ENCODE measurements at places on chromosomes 1 and 21. TPM values are rescaled to one million over a fixed set of nuclear protein-coding genes. Genes with fewer than 3 reads are reported as not detected.

KRTAP13-2 gene
- not detected for total RNA-seq

TRIM63 gene
- total RNA-seq: 123 TPM

HES5 gene
- total RNA-seq: 2.0 TPM

GRCh38 chr1:166902279-166902678 is 26.2 kb upstream of the TADA1 start:
- DNase-seq: no peak

- DNase-seq: no peak
These were observed 26.5 kb downstream of the OSBPL9 start for GRCh38 chr1:51643362-51643761.

DNA sequence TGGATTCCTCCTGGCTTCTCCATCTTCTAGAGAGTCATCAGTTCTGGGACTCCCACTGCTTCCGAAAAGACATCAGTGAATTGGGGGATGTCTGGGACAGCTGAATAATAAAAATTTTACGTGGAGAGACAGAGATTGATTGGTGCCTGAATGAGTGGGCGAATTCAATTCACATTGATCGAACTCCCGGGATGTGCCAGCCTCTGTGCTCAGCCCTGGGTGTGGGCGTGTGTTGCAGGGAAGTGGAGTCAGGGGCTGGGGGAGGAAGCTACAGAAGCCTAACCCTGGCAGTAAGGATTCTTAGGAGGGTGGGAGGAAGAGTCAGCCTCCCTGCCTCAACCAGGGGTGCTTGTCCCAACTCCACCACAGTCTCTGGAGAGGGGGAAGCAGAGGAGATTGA is 18.0 kb upstream of the STUM start:
- no peak for DNase-seq

GRCh38 chr1:81543764-81544163 is 257.0 kb upstream of the ADGRL2 start:
- no peak for DNase-seq

DNA sequence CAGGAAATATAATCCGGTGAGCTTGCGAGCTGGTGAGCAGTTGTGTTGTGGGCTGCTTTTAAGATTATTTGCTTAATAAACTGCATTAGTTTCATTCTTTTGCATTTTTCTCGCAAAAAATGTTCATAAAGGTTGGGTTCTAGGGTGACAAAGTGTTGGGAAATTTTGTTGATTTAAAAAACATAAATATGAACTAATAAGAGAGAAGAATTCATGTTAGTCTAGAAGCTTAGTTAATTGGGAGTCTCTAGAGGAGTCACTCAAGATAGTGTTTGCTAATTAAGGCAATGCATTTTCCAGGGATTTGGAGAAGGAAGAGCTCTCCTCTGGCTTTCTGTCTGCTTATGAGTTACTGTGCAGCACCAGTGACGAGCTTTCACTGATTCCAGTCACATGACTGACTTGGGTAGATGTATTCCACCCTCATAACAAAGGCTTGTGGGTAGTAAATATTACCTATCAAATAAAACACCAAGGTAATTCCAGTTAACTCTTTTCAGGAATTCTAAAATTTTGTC is 417.0 kb downstream of the PTBP2 start:
- DNase-seq: no peak

All from cardiac septum (tissue), 1 donor.